Tibial artery (tissue), 4 donors: ENCODE measurements at places on chromosomes 13 and 19.
A peak's percentile ranks its signal among the peaks of the same experiment; 100 is the strongest.

DNA sequence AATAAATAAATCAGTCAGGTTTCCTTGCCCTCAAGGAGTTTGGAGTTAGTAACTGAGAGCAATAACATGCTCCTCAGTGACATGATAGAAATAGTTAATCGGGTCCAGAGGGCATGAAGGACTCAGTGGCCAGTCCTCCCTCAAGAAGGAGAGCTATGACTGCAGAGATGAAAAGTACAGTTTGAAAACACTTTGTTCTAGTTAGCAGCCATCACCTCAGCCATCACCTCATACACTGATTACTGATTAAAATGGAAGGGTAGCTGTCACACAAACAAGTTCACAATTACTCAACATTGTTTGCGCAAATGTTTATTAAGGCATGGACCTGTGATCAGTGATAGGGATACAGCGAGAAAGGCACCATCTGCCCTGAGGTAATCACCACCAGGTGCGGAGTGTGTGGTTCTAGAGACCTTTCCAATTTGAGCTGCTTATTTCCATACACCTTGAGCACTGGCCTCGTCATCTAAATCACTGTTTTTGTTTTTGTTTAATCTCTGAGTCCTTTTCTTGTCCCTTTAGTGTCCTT is 85.3 kb upstream of the RAP2A start:
- no peak for DNase-seq

- DNase-seq = no peak
Observed at GRCh38 chr13:79775830-79776229, 294.9 kb downstream of the NDFIP2 start.

- DNase-seq = no peak
Observed at GRCh38 chr13:47327861-47328260, 431.0 kb upstream of the HTR2A start.

DNA sequence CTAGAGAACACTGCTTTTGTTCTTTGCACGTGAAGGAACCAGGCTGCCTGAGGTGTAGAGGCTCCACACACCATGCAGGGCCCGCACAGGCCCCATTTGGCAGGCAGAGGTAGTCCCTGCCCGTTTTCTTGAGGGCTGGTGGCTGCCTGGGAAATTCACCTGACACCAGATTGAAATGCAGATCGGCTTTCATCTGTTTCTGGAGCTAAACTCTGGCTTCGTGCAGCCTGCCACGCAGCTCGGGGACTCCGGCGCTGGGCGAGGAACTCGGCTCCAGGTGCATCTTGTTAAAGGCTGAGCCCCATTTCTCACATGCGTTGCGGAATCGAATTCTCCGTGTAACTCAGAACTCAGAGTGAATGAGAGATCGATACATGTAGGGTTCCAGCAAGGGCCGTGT is 37.7 kb downstream of the ATP11A start:
- DNase-seq = no peak

- peak; percentile 98 for DNase-seq
Observed at GRCh38 chr19:58097781-58098681, at the start of gene ZSCAN18. ZSCAN18 (minus strand) TSS chr19:58098231; CDS start chr19:58090267, 7,964 bp downstream.

DNA sequence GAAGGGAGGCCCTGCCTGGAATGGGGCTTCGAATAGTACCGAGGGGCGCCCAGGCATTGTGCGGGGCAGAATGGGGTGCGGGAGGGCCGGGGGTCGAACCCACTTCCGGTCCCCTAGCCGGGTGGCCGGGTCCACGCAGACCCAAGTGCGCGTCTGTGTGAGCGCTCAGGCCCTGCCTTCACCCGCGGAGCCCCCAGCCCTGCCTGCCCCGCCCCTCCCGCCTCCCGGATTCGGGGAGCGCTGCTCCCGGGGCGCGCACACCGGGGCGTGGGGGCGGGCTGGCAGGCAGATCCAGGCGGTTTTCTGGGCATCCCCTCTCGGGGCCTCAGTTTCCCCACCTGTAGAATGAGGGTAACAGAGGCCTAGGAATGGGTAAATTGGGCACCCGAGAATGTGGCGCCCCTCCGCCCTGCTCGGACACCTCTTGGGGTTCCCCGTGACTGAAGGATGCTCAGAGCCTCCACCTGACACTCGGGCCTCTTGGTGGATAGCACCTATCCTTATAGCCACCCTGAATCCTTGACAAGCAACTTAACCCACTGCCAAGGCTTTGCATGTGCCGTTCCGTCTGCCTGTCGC is 682 bp downstream of the PIK3R2 start:
- no peak for DNase-seq

GRCh38 chr13:71118779-71119364 is 748.1 kb downstream of the DACH1 start:
- DNase-seq = no peak

DNA sequence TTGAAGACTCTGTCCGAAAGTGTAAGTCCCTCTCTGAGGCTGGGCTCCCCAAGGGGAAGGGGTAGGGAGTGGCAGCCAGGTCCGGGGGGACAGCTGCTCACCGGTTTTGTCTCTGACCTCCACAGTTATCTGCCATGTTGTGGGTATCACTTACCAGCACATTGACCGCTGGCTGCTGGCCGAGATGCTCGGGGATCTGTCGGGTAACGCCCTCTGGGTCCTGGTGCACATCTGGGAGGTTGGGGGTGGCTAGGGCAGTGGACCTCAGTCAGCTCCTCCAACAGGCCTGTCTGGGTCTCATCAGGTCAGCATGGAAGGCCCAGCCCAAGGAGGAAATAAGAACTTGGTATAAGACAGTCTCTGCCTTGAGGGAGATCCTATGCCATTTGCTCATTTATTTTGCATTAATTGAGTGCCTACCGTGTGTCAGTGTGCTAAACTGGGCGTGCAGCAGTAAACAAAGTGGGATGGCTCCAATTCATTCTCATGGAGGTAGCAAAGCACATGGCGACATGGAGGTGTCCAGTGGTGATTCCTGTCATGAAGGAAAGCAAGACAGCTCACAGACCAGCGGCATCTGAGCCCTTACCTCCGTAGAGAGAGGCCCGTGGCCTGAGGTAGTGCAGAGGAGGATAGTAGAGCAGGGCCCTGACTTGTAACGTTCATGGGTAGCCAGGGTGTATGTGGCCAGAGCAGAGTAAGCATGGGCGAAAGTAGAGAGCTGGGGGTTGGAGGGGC is 13.7 kb downstream of the EIF3K start:
- no peak for DNase-seq
